ENCODE measurements at places on chromosomes 3 and 15.
A peak's percentile ranks its signal among the peaks of the same experiment; 100 is the strongest.

- DNase-seq: no peak
Measured at GRCh38 chr3:77780278-77780996, 740.5 kb downstream of the ROBO2 start.

DNA sequence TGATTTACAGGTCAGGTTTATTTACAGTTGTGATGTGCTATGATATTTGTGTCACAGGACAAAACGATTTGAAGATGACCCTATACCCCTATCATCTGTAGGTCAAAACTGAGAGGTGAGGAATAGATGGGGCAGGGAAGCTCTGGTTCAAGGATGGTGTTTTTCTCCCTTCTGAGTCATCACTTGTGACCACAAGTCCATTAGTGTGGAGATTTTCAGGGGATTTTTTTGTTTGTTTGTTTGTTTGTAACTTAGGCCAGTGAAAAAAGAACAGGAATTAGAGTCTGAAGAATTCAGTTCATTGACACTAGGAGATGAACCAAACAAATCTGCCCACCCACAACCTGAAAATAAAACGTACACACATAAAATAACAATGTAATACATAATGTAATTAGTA is 62.7 kb upstream of the FAM98B start:
- DNase-seq: no peak

DNA sequence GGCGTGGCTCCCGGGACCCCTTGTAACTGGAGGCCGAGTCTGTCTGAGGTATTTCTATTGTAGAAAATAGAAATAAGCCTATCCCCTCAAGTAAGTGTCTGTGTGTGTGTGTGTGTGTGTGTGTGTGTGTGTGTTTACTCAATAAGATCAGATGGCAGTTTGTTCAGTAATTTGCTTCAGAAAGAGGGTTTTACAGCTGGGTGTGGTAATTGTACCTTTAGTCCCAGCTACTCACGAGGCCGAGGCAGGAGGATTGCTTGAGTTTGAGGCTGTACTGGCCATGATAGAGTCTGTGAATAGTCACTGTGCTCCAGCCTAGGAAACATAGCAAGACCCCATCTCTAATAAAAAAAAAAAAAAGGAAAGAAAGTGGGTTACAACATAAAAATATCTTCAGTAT is 8.7 kb downstream of the SPINT1 start:
- no peak for DNase-seq

GRCh38 chr3:125470671-125471070 is 49.3 kb downstream of the SNX4 start:
- no peak for DNase-seq

- DNase-seq: no peak
Measured at GRCh38 chr15:51111061-51111460, 16.4 kb upstream of the TNFAIP8L3 start.

DNA sequence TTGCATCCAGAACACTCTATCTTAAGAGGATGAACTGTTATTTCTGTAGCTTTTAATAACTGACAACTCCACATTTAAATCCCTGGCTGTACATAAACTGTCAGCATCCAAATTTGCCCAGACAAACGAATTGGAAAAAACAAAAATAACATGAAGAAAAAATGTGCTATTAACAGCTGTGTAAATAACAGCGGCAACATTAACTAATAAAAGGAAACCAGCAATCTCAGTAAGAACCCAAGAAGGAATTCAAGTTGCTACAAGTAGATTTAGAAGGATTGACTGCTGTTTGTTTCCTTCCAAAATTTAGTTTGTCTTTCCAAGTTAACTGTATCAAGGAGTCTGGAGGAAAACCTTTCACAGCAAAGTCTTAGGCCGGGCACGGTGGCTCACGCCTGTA is 550.6 kb upstream of the MDFIC2 start:
- no peak for DNase-seq

DNA sequence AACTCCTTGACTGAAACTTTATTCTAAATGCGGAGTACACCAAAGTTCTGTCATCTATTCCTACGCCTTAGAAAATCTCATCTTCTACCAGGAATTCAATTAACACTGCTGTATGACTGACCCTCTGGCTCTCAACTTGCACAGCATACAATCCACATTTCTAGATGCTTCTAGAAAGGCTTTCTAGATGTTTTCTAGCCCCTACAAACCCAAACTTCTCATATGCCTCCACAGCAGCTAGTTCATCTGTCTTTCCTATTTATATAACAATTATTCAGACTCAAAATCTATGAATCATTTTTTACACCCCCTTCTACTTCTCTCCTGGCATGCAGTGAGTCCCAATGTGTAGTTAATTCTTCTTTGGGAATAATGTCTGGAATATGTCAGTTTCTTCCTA is 13.2 kb downstream of the INO80 start:
- DNase-seq: no peak

DNA sequence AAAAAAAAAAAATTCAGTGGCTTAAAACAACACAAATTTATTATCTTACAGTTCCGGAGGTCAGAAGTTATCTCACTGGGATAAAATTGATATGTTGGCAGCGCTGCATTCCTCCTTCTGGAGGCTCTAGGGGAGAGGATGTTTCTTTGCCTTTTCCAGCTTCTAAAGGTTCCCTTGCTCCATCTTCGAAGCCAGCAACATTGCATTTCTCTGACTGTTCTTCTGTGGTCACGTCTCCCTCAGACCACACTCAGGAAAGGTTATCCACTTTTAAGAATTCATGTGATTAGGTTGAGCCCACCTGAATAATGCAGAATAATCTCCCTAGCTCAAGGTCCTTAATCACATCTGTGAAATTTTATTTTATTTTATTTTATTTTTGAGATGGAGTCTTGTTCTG is 23.4 kb upstream of the ACAP2 start:
- DNase-seq: no peak

GRCh38 chr15:81312790-81313543 is 11.0 kb downstream of the STARD5 start:
- DNase-seq: no peak

GRCh38 chr3:78879295-78879860 is 888.4 kb downstream of the ROBO1 start:
- no peak for DNase-seq

GRCh38 chr3:115284980-115285379 is 137.9 kb upstream of the ZBTB20 start:
- DNase-seq: no peak

DNA sequence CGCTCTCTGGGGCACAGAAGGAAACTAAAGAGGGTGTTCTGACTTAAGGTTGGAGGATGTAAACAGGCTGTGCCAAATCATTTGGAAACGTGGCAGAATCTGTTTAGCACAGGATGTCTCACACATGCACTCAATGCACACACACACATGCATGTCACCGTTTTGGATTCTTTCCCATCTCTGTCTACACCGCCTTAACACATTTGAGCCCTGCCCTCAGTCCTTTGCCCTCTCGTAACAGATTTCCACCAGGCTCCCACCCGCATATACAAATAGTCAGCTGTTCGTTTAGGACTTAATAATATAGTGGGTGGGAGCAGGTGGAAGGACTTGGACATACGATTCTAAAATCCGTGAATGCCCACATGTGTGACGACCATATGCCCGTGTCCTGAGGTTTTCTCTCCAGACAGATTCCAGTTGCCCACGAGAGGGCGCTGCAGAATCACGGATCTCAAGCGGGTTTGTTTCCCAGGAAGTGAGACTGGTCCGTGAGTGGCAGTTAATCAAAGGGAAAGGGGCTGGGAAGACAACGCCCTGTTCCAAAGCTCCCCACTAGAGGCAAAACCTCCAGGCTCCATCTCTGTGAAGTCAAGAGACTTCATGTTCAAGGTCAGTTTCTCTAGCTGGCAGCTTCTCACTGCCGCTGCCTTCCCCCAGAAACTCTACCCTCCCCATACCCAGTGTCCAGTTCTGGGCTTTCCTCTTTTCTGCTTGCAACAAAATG is 44.5 kb downstream of the NOX5 start:
- peak; percentile 75 for DNase-seq

GRCh38 chr3:46565607-46566039 is 479 bp downstream of the LRRC2 start:
- no peak for DNase-seq

DNA sequence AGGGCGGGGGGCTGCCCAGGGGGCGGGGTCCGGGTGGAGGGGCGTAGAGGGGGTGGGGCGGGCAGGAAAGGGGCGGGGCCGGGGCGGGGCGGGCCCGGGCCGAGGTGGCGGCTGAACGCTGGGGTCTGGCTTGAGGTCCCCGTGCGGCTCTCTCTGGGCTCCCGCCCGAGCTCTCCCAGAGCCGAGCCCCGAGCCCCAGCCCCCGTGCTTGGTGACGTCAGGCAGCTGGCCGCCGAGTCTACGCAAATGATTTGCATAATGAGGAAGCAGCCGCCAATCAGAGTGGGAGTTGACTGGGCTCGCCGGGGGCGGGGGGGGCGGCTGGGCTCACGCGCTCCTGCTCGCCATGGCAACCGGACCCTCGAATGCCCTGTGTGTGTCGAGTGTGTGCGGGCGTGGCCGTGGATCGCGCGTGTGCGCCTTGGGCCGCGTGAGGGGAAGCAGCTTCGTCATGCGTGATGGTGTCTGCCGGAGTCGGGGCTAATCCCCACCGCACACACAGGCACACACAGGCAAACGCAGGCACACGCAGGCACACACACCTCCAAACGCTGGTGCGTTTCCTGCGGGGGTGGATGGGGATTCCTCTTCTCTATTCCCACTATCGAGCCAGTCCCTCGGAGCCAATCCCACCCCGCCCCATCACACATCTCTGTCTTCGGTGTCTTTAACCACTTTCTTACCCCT is at the start of gene CELF6:
CELF6 (minus strand) TSS at position 173 of the 687 bp plus-strand sequence. CDS start 283 bp downstream, outside the sequence.
- DNase-seq: peak; percentile 51

DNA sequence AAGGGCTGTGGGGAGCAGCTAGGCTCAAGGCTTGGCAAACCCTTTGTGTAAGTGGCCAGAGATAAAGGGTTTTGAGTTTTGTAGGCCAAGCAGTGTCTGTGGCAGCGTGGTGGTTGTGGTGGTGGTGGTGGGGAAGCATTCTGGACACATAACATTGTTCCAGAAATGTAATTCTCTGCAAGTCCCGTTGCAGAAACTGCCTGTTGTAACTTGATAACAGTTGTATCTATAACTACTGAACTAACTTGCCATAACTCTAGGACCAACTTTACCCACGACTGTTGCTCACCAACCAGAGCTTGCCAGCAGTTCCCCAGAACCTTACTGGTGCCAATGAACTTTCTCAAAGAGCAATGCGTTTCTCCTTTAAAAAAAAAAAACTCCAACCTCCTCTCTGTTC is 18.1 kb upstream of the TMEM40 start:
- DNase-seq: no peak

- DNase-seq: no peak
Measured at GRCh38 chr3:192229866-192230265, 497.5 kb downstream of the FGF12 start.

DNA sequence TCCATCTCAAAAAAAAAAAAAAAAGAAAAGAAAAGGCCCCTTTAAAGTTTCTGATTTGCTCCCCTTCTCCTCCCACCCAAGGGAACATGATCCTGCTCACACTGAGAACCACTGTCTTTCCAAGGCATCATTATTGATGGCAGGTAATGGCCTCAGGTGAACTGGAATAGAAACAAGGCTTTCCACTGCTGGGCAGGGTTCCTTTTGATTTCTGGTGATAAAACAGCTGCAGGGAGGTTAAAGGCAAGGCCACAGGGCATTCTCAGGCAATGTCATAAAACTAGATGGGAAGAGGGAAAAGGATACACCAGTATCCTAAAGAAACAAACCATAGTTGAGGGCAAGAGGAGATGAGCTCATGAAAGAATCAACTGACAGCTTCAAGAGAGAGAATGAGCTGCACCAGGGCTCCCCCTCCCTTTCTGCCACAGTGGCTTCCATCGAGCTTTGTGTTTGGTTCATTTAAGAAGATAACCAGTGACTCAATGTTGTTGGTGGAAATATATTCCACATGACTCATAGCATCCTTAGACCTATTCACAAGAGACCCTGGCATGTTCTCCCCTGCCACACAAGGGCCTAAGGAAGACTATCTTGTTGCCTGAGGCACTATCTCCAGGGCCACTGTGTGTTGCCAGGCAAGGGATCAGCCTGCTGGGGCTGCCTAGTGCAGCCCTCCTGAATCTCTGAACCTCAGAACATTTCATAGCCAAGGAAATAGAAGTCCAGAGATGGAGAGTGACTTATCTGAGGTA is 86.4 kb downstream of the WDR76 start:
- no peak for DNase-seq

- DNase-seq: no peak
Measured at GRCh38 chr3:114446600-114446999, 152.8 kb downstream of the TIGIT start.

Measured in activated CD4-positive, alpha-beta T cell treated with anti-CD3 and anti-CD28 coated beads, Interleukin-2, amount 50 U/mL, for 16 hours (primary cell).